Vagina (tissue), 2 donors: ENCODE measurements at places on chromosomes 6 and 20.

DNA sequence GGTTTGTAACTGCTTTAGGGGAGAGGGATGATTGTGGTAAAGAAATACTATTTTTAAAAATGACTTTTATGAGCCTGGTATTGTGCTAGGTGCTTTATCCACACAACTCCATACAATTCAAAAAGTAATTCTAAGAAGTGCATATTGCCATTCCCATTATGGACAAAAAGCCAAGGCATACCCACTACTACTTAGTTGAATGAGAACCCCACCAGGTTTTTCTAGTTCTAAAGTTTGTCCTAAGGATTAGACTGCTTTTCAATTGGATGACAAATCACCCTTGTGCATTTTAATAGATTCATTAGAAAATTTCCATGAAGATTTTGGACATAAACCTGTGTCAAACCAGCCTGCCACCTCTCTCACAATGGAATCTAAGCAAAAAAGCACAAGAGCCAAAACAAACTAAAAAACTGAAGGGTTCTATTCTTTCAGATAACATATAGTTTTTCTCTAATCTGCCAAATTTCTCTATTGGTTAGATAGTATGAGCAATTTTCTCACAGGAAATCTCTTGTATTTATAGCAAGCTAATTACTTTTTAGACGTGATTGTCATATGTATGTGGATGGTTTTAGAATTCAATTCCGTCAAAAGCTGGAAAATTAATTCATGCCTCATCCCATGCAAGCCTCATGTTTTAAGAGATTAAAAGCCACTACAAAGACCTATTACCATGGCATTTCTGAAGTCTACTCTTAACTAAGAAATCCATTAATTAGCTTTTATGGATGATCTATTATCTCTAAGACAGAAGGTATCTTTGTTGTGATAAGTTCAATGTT lies 325.5 kb downstream of the RNGTT start:
- DNase-seq = no peak

GRCh38 chr6:129996387-129996786 lies 22.0 kb upstream of the L3MBTL3 start:
- DNase-seq = no peak

DNA sequence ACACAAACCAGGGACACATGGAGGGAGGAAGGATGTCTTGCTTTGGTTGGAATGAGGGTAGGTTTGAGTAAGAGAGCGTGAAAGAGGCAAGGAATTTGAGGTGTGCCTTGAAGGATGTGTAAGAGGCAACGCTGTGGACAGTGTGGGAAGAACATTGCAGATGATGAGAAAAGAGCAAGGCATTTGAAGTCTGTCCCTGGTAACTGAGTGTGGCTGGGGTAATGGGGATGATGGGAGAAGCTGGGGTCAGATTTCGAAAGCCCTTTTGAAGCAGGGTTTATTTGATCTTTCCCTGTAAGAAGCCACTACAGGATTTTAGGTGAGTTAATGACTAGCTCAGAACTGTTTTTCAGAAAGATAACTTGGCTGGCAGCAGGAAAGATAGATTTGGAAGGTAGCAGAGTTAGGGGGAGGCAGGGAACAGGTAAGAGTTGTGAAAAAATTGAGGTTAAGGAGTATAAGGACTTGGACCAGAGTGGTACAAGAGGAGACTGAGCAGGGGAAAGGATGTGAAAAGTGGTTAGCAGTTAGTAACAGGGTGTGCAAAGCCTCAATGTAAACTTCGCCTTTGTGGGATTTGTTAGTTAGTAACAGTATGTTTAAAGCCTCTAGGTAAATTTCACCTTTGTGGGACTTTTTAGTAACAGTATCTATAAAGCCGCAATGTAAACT lies 17.7 kb downstream of the UTRN start:
- DNase-seq = no peak

- DNase-seq = no peak
Observed at GRCh38 chr20:1225263-1225782, 521 bp upstream of the RAD21L1 start.

- DNase-seq = no peak
Observed at GRCh38 chr6:109977791-109978173, 329 bp upstream of the GPR6 start.

- no peak for DNase-seq
Observed at GRCh38 chr6:116191881-116192280, 62.0 kb downstream of the TSPYL4 start.

DNA sequence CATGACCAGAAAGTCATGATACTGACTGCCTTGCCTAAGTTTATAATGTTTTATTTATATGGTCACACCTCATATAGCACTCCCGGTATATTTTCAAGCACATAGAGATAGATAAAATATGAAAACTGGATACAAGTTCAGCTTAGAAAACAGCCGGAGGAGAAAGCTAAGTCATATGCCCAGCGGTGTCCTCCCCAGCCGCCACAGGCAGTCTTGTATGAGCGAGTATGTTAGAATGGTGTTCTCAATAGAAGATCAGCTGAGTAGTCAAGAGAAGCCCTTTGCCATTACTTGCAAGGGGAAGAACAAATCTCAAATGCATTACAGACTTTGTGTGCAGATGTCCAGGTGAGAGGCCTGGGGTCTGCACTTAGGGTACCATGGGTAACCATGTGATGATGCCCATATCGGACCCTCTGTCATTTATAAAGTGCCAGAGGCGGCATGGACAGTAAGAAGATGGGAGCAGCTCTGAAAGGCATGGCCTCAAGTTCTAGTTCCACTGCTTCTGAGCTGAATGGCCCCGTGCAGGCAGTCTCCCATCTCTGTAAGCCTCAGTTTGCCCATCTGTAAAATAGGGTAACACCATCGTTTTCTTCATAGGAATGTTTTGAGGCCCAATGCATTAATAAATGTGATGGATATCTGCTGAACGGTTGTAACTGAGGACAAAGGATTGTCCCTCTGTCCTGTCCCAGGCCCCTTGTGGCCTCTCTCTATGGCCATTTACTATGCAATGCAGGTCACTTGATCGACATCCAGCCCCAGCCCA lies 195.7 kb upstream of the SNX9 start:
- DNase-seq = no peak

GRCh38 chr20:1505871-1506270 lies 14.7 kb upstream of the SIRPB2 start:
- no peak for DNase-seq

DNA sequence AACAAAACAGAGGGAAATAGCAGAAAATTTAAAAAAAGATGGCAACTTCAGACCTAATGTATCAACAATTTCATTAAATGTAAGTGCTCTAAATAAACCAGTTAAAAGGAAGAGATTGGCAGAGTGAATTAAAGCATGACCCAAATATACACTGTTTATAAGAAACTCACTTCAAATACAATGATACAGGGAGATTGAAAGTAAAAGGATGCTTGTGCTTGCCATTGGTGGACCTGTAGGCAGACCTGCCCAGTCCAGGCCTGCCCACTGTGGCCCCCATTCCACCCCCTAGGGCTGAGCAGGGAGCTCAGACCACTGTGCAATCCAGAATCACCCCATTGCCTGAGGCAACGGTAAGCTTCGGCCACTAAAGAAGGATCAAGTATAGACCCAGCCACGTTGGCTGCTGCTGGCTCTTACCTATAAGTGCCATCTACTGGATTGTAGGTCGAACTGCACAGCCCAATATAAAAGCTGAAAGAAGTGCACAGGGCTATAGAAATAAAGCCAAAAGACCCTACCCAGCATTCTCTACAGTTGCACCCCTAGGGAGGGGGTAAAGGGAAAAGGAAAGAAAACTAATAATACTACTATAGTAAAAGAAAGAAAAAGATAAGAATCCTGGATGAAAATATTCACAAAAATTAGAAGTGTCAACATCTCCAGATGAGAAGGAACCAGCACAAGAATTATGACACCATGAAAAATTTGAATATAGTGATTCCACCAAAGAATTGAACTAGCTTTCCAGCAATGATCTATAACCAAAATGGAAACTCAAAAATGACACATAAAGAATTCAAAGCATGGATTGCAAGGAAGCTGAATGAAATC lies 36.1 kb downstream of the PSMB1 start:
- no peak for DNase-seq

DNA sequence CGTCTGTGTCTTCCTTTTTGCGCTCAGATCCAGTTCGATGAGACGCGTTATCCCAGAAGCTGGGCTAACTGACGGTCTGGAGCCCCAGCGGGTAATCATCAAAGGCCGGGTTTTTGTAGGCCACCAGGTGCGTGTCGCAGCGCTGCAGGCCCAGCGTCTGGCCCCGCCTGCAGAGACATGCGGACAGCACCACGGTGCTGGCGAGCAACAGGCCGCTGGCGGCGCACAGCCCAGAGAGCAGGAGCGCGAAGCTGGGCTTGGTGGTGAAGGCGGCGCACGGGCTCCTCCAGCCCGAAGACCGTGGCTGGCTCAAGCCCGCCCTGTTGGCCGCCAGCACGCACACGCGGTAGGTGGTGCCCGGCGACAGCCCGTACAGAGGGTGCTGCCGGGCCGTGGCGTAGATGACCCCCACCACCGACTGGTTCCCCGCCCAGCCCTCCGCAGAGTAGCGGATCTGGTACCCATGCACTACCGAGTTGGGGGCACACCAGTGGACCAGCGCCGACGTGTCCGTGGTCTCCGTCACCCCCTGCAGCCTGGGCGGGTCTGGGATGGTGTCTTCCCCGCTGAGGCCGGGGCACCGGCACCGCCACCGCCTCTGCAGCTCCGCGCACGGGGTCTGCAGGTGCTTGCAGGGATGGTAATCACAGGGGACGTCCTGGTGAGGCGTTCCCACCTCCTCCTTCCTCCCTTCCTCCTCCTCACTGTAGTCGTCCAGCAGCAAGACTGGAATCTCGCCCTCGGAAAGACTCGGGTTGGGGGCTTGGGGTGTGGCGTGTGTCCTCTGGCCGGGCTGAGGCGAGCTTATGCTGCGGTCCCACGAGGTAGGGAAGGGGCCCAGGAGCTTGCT lies 12.7 kb downstream of the LRRN4 start:
- DNase-seq = no peak

GRCh38 chr6:11938285-11938890 lies 73.7 kb upstream of the HIVEP1 start:
- no peak for DNase-seq
